Activated CD8-positive, alpha-beta memory T cell treated with anti-CD3 and anti-CD28 coated beads for 1 hour (primary cell): ENCODE measurements at places on chromosomes 5 and 9.

DNA sequence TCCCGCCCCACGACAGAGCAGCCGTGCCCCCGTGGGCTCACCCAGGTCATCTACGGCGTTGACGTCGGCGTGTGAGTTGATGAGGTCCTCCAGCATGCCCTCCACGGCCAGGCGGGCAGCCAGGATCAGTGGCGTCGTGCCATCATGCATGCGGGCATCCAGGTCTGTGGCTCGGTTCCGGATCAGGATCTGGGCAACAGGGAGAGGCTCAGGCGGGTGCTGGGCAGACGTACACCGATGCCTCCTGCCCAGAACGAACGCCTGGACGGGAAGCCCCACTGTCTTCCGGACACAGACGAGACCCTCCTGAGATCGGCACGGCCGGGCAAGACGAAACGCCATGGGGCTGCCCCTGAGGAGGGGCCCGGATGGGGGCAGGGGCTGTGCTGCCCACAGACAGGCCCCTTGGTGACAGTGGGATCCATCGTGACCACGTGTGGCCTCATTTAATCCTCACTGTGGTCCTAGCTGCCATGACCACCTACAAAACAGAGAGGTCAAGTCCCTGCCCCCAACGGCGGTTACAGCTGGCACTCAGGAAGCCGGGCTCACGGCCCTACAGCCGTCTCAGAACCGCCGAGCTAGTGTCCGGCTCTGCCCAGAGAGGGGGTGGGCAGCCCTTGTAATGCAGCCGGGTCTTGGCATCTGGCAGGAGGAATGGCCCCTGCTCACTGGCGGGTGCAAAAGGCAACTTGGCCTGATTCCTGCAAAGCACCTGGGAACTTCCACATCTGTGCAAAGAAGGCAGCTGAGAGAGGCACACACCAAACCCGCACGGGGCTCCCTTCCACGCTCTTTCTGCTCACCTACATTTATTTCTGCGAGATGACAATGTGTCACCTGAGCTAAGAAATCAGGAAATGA is 16.5 kb upstream of the SEC16A start:
- no peak for DNase-seq

DNA sequence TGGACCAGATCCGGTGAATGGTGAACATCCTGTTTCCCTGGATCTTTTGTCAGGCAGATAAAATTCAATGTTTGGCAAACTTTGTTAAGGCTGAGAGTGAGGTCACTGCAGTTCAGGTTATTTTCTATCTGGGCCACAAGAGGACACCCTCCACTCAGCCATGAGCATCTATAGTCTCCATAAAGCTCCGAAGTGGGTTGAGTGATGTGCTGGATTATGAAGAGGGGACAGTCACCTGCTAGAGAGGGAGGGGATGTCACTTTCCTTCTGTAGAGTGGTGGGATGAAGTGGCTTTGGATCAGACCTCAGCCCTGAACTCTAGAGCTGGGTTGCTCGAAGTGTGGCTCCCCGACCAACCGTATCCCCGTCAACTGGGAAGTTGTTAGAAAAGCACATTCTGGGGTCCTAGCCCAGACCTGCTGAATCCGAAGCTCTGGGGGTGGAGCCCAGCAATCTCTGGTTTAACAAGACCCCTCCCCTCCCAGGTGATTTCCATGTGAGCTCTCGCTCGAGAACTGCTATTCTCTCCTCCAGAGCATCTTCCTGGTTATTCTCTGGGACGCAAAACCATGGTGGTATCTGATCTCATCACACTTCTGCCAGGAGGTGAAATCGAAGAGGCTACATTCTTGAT is 31.8 kb upstream of the FGF1 start:
- no peak for DNase-seq

DNA sequence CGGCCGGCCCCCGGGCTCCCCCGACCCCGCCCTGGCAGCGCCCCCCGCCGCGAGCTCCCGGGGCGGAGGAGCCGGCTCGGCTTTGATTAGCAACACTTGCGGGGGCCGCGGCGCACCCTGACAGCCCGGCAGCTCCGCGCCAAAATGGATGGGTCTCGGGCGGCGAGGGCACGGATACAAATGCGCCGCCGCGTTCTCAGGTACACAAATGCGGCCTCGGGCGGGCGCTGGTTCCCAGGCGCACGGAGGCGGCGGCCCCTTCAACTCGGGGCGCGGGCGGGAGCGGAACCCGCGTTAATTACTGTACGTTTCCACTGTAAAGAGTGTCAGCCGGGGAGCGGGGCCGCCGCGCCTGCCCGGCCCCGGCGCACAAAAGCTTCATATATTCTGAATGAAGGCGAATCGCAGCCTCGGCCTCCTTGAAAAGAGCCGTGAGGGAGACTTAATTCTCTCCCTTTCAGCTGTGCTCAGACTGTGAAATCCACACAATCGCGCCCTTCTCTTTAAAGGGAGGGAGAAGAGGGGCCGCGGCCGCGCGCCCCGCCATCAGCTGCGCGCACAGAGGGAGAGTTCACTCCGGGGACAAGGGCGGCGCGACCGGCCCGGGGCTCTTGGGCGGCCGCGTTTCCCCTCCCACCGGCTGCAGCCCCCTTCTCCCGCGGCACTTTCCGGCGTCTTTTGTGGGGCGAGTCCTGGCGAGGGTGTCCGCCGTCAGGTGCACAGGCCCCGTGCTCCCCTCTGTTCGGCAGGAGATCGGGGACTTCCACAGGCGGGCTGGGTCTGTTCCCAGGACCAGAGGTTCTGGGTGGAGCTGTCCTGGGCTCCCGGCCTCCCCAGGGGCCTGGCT is 27.0 kb downstream of the MSX2 start:
- DNase-seq, result no peak

DNA sequence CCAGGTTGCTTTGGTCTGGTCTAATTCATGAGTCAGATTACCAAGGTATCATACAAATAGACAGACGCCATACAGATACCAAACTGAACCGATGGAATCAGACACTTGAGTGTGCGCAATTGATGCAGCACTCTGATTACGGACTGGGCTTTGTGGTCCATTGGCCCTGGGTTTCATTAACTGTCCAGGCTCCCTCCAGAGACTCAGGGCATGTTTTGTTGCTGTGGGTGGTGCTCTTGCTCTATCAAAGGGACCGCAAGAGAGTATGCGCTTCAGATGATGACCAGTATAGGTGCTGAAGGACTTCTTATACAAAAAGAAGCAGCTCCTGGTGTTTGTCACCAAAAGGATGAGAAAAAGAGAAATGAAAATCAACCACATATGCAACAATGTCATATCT is 36.9 kb upstream of the ANKRD55 start:
- no peak for DNase-seq

- no peak for DNase-seq
Measured at GRCh38 chr5:98921947-98922505, 6.8 kb downstream of the CHD1 start.

GRCh38 chr5:74587300-74587699 is 53.2 kb downstream of the ENC1 start:
- DNase-seq, result no peak

GRCh38 chr9:68746525-68746924 is 41.5 kb downstream of the PIP5K1B start:
- no peak for DNase-seq

GRCh38 chr5:56669534-56670483 is 145.5 kb upstream of the MAP3K1 start:
- no peak for DNase-seq

- DNase-seq, result no peak
Measured at GRCh38 chr5:147996379-147996778, 67.4 kb upstream of the SPINK5 start.

- DNase-seq, result no peak
Measured at GRCh38 chr5:151673421-151673820, 13.3 kb downstream of the SPARC start.

DNA sequence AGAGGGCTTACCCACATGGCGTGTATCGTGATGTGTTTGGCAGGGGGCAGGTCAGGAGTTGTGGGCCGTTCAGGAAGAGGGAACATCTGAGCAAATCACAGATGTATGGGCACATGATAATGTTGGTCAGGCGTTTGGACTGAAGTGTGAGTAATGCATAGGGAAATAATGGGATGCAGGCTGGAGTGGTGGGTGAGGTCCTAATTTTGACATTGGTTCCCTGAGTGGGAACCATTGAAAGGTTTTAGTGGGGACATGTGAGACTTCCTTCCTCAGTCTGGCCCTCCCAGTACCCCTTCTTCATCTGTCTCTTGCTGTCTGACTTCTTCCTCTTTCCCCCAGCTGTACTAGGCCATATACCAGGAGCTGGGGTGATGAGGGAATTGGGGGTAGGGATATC is 7.6 kb downstream of the OTULIN start:
- DNase-seq, result no peak

DNA sequence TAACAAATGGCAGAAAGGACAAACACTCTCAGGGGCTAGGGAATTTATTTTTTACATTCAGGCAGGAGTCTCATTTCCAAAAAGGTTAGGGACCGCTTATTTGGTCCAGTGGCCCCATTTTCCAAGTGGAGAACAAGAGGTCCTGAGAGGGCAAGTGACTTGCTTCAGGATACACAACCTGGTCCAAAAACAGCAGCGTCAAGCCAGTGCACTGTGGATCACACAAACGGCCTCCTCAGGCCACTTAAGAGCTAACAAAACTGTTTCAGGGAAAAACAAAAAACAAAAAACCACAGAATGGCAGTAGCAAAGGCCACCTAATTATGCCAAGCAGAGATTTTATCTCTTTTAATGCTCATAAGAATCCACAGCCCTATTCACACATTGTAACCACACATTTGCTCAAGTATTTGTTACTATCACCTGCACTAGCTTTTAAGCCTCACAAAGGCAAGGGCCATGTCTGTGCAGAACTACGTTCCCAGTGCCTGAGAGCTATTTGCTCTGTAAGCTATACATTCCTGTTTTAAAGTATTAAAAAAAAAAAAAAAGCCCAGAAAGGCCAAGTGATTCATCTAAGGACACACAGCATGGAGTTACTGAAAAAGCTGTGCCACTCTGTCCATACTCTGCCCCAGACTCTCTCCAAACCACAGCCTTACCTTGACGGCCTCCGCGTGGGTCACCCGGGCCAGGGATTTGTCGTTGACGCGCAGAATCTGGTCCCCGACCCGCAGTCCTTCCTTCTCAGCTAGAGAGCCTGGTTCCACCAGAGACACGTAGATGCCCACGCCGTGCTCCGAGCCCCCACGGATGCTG is 1.5 kb downstream of the WHRN start:
- no peak for DNase-seq

- no peak for DNase-seq
Measured at GRCh38 chr5:17794815-17795214, 160.6 kb downstream of the TAF11L14 start.

- DNase-seq, result no peak
Measured at GRCh38 chr9:110148891-110149290, 59.1 kb downstream of the C9orf152 start.

DNA sequence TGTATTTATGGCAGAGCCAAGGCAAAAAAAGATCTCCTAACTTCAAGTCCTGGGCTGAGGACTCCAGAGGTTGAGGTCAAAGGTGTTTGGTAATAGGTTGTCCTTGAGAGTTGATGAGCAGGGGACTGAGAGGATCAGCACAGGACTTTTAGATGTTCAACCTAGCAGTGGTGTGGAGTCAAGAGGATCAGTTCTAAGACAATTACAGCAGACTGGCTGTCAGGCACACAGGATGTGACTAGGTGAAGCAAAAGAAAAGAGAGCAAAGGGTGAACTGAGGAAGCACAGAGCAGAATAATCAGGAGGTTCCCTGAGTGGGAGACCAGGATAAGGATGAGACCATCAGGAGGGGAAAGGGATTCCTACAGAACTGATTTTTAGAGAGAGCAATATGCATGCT is 10.9 kb downstream of the GZMA start:
- DNase-seq, result no peak

GRCh38 chr9:20872340-20872977 is 159.0 kb downstream of the HACD4 start:
- no peak for DNase-seq

GRCh38 chr9:70352802-70353201 is 61.7 kb downstream of the KLF9 start:
- DNase-seq, result no peak

- DNase-seq, result no peak
Measured at GRCh38 chr5:58133631-58134296, 326.1 kb downstream of the PLK2 start.

DNA sequence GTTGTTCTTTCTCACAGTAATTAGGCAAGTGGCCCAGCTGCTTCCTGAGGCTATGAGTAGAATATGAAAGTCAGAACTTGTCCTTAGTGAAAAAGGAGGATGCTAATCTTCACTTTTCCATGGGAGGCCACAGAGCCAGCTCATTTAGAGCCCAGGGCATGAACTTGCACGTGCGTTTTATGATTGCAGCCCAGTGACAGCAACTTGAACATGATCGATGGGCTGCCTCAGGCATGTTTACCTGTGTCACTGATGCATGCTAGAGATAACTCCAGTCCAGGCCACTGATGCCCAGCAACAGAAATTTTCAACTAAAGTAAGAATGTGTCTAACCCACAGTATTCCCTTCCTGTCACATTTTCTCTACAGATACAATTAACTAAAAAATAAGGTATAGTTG is 179.3 kb downstream of the CTNND2 start:
- DNase-seq, result no peak

- no peak for DNase-seq
Measured at GRCh38 chr5:76165711-76166374, 82.7 kb downstream of the SV2C start.
